ENCODE measurements at places on chromosomes 5 and 9.

DNA sequence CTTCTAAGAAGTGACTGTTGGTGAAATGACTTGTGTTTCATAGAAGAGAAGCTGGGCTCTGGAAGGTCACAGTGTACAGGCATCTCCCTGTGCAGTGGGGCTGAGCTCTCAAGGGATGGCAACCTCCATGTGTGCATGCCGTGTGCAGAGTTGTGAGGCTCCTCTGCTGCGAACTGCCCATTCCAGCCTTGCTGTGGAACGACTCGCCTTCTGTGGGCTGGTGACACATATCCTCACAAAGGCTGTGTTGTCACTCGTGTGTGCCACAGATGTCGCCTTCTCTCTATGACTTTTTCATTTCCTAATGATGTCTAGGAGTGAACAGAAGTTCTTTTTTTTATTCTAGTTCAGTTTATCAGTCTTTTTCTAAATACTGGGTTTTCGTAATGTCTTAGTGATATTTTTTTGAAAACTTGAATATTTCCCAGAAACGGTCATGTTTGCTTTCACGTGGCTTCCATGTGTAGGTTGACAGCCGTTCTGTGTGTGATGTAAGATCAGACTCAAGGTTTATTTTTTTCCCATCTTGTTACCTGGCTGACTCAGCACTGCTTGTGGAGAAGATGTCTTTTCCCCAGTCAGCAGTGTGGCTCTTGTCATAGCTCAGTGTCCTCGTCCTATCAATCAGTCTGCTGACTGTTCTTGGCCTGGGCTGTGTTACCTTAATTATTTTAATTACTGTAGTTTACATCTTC lies 57.3 kb upstream of the CACNA1B start:
- DNase-seq = no peak

DNA sequence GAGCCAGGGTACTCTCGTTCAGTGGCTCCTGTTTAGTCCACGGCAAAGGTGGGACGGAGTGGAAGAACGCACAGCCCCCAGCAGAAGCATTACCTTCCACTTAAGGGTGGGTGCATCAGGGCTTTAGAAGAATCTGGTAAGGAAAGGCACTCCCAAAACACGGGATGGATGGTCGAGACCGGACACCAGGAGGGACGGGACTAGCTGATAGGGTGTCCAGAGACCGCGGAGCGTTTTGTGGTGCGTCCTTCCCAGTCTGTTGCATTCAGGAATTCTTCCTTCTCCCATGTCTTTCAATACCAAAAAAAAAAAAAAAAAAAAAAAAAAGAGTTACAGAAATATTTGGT lies 545 bp upstream of the CTSV start:
- DNase-seq = no peak

GRCh38 chr5:161286066-161286655 lies 260.4 kb downstream of the GABRB2 start:
- no peak for DNase-seq

GRCh38 chr5:80302636-80303035 lies 17.2 kb upstream of the SPZ1 start:
- DNase-seq = no peak

- DNase-seq = no peak
Observed at GRCh38 chr9:134932606-134933005, 14.9 kb upstream of the FCN1 start.

- no peak for DNase-seq
Observed at GRCh38 chr9:123864251-123864650, 65.7 kb downstream of the DENND1A start.

Measured in stimulated activated effector memory CD8-positive, alpha-beta T cell treated with anti-CD3 and anti-CD28 coated beads, Interleukin-12 subunit alpha, Interleukin-12 subunit beta, amount 100 ng/mL, for 72 hours (primary cell).